ENCODE measurements at places on chromosomes 7 and 10.

DNA sequence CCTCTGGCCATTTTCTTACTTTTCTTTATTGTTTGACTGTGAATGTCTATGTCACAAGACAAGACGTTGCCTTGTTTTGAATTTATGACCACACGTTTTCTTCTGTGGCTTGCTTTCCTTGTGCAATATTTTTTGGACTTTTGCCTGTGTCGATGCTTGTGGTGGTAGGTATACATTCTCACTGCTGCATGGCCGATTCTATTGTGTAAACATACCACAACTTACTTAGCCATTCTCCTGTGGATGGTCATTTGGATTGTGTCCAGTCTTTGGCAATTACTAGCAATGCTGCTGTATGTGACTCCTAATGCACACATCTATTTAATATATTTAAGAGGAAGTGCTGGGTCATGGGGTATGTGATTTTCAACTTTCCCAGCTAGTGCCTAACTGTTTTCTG, 18.0 kb upstream of the DLG5 start:
- peak; percentile 71 for DNase-seq

DNA sequence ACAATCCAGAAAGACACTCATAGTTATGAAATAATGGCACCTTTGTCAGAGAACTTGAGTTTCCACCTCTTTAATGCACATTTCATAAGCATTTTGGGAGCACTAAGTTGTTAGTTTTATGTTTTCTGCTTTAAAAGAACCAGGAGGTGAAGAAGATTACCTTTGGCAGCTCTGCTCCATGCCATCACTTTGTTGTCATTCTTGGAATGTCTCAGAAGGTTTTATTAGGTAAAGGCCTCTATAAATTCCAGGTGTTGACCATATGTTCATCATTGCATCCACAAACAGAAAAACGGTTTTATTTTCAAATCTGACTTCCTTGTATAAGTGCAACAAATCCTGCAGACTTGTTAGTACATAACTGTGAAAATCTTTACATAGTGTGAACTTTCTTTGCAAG, 424.8 kb downstream of the MDFIC start:
- no peak for DNase-seq

- DNase-seq: no peak
Observed at GRCh38 chr7:73831834-73832651, 1.2 kb downstream of the CLDN4 start.

GRCh38 chr10:70478191-70479164, at the start of gene PALD1:
TSS of gene PALD1 (plus strand) at chr10:70478767. CDS start at chr10:70525952, 47,185 bp downstream.
- no peak for DNase-seq

GRCh38 chr10:97876402-97876801, 26.8 kb downstream of the GOLGA7B start:
- no peak for DNase-seq

DNA sequence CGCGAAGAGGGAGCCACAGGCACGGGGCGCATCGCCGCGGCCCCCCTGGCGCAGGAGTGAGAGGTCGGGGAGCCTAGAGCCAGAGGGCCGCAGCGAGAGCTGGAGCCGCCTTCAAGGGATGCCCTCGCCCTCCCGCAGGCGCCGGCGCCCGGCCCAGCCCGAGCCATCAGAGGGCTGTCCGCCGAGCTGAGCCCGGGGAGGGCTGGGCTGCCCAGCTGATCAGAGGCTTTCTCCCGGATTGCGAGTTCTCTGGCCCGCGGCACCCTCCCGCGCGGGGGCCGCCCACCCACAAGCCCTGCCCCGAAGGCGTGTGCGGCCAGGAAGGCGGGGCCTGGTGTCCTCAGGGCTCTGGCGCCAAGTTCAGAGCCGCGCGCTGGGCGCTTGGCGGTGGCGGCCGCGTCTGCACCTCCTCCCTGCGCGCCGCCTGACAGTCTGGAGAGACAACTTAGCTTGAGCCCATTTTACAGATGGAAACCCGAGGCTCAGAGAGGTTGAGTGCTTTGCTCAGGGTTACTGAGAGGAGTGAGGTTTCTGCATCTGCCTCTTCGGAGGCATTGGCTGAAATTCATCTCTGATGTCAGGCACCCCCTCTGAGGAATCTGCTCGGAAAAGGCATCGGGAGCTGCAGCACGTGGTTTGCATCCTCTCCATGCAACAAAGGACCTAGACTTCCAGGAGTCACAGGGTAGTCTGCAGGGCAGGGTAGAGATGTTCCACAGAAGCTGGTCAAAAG, 3.8 kb upstream of the ANTXRL start:
- peak; percentile 39 for DNase-seq

DNA sequence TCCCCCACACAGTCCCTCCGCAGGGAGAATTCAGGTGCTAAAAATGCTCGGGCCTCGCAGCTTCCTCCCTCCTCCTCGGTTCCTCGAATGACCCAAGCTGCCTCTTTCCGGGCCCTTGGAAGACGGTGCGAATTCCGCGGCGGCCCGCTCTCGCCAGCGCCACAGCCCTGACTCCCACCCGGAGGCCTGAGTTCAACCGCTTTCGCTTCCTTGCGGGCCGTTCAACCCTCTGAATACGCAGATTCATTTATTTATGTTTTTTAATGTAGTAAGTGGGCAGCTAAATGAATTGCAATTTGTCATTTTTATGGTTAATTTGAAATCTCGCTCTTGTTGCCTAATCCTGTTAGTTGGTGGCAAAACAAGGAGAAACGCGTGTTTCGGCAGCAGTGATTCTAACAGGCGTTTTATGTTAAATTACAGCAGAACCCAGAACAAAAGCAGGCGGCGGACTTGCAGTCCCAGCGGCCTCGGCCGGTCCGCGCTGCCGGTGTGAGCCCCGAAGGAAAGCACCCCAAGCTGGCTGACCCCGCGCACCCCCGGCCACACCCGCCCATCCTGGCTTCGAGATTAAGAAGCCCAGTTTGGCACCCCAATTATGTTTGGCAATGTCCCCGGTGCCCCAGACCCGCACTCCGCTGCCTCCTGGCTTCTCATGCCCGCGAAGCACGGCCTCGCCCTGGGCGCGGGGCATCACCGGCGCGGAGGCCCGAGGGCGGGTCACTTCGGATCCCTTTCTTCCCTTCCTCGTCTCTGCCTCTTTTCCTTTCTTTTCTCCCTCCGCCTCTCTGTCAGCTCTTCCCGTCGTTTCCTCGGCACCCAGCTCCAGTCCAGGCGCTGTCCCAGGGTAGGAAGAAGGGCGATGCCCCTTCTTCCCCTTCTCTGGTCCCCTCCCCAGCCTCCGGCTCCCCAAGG, 75.9 kb downstream of the INSIG1 start:
- no peak for DNase-seq

GRCh38 chr10:6033954-6034353, 28.2 kb downstream of the IL2RA start:
- no peak for DNase-seq

DNA sequence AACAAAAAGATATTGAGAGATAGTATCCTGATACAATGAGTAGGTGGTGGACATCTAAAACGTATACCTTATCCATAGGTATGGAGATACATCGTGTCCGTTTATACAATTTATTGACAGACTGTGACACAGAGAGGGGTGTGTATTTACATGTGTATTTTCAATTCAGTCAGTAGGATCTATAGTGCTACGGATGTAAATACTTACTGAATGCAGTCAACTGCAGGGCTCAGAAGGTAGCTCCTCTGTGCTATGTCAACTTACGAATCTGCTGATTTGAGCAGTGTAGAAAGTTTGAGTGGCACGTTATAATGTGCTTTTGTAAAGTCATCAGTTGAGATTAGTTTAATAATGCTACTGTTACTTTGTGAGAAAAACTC, 626 bp downstream of the ZNF804B start:
- no peak for DNase-seq

- no peak for DNase-seq
Observed at GRCh38 chr7:43880596-43880995, 11.3 kb upstream of the MRPS24 start.

- DNase-seq: no peak
Observed at GRCh38 chr10:47056247-47056510, 145.0 kb downstream of the PTPN20 start.

GRCh38 chr10:74837743-74838142, 11.3 kb downstream of the KAT6B start:
- no peak for DNase-seq

- DNase-seq: no peak
Observed at GRCh38 chr10:95831515-95831914, 75.6 kb downstream of the ENTPD1 start.

GRCh38 chr10:63727636-63728035, 206.4 kb downstream of the REEP3 start:
- no peak for DNase-seq

DNA sequence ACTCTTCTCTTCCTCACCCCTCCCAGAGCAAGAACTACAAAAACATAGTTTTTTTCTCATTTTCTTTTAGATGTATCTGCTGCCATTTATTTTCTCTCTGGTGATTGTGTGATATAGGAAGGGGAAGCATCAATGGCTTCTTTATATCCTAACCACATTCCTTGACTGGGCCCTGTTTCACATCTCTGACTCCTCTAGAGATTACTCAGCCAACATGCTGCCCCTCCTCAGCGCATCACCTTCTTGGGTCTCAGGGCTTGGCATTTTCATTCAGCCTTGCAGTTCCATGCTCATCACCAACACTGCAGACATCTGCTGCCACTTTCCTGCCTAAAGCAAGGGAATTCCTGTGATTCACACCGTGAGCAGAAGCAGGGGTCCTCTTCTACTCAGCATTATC, 705.5 kb downstream of the AUTS2 start:
- DNase-seq: no peak

- no peak for DNase-seq
Observed at GRCh38 chr7:148042935-148043631, 547.5 kb upstream of the C7orf33 start.

- DNase-seq: no peak
Observed at GRCh38 chr10:131963350-131963749, 18.4 kb downstream of the BNIP3 start.

GRCh38 chr10:4595719-4596319, 230.2 kb upstream of the AKR1E2 start:
- no peak for DNase-seq

DNA sequence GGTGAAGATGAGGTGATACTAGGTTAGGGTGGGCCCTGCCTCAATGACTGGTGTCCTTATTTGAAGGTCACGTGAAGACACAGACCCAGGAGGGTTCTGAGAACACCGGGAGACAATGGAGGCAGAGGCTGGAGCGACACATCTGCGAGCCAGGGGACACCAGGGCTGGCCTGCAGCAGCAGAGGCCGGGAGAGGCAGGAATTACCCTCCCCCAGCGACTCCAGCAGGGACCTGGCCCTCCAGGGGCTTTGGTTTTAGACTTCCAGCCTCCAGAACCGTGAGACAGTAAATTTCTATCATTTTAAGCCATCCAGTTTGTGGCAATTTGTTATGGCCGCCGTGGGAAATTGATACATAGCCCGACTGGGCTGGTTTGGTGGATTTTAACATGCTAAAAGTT, 152.2 kb downstream of the DNAJB6 start:
- no peak for DNase-seq

- DNase-seq: no peak
Observed at GRCh38 chr7:77427996-77428603, 12.0 kb upstream of the GSAP start.

DNA sequence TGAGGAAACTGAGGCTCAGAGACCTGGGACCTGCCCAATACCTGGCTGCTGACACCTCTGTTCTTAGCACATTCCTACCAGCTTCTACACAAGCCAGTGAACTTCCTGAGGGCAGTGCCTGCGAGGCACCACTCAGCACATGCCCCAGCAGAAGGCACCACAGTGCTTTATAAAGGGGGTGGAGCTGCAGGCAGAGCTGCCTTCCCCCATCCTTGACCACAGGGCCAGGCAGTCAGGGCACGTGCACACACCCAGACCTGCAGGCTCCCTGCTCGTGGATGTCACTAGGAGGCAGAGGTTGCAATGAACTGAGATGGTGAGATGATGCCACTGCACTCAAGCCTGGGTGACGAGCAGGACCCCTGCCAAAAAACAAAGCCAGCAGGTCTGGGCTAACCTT, 39.2 kb upstream of the TUBB8 start:
- DNase-seq: no peak

DNA sequence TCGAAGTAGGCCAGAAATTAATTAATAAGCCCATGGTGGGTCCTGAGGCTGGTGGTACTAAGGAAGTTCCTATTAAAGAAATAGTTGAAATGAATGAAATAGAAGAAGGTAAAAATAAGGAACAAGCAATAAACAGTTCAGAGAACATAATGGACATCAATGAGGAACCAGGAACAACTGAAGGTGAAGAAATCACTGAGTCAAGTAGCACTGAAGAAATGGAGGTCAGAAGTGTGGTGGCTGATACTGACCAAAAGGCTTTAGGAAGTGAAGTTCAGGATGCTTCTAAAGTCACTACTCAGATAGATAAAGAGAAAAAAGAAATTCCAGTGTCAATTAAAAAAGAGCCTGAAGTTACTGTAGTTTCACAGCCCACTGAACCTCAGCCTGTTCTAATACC, 36.0 kb downstream of the SLK start:
- no peak for DNase-seq

- no peak for DNase-seq
Observed at GRCh38 chr7:48158404-48158803, 12.9 kb upstream of the ABCA13 start.

GRCh38 chr10:91124016-91124415, 96.4 kb upstream of the PCGF5 start:
- no peak for DNase-seq

DNA sequence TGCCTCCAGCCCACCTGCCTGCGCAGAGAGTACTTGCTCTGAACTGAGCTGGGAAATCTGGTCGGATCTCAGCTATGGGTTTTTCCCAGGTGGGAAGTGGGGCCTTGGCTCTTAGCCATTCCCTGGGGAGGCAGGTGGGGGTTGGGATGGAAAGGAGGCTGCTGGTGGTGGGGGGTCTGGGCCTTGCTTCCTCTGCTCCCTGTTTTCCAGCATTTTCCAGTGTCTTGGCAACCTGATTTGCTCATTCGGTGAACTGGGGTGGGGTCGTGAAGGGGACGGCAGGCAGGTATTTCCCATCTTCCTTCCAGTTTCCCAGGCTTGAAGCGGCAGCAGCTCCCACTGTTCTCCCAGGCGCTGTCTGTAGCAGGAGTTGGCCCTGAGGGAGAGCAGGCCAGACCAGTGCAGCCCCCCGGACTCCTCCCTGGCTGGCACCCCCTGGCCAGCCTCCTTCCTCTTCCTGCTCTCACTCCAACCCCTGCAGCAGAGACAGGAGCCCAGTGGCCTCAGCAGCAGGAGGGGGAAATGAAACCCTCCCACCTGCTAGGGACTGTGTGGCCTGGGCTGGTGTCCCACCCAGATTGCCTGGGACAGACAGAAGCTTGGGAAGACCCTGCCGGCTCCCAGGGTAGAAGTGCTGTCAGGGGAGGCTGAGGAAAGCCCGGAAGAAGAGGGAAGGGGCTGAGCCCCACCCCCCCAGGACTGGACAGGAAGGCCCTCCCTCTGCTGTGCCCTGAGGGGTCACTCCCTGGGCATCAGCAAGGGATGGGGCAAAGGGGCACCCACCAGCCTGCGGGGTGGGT, 6.6 kb downstream of the TRIM8 start:
- no peak for DNase-seq

DNA sequence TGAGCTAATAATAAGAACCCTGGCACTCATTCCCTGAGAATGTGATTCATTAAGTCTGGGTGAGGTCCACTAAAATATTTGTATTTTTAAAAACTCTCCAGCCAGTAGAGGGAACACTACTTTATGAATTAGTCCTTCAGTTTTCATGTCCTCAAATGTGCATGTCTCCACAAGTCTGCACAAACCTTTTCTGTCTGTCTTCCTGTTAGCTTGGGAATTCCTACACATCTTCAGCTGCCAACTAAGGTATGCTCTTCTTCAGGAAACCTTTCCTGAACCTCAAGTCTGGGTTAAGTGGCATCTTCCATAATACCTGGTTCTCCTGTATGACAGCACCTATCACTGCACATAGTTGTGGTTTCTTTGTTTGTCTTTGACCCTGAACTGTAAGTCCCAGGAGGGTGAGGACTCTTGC, 119.6 kb upstream of the MKX start:
- peak; percentile 32 for DNase-seq

- no peak for DNase-seq
Observed at GRCh38 chr7:1665549-1666316, 4.3 kb upstream of the ELFN1 start.
